Epithelial cell of alveolus of lung (primary cell): ENCODE measurements at places on chromosomes 12 and 14. TPM values are rescaled to one million over a fixed set of nuclear protein-coding genes. Genes with fewer than 3 reads are reported as not detected.

The POTEG gene
- not detected in 2 replicates for total RNA-seq

The ERBB3 gene
- total RNA-seq: 0.64 and 1.8 TPM in 2 replicates

The FGF23 gene
- total RNA-seq: not detected in 2 replicates

The TDG gene
- total RNA-seq: 14.2 and 19.6 TPM in 2 replicates

The FOXG1 gene
- total RNA-seq: under 0.01 TPM in 1 of 2 replicates, not detected in the other

The SSTR1 gene
- total RNA-seq: 0.26 and 0.72 TPM in 2 replicates

The NRIP2 gene
- 1.0 TPM in 1 of 2 replicates, not detected in the other for total RNA-seq

The LMBR1L gene
- 31.7 and 38.4 TPM in 2 replicates for total RNA-seq

The PLCZ1 gene
- total RNA-seq: not detected in 2 replicates

The SYT10 gene
- total RNA-seq: not detected in 2 replicates

The GNB3 gene
- total RNA-seq: 0.39 and 0.48 TPM in 2 replicates

The CDH24 gene
- 5.8 and 12.5 TPM in 2 replicates for total RNA-seq

The BIN2 gene
- total RNA-seq: not detected in 2 replicates

The TMEM229B gene
- not detected in 2 replicates for total RNA-seq

The CD9 gene
- 37.0 and 144 TPM in 2 replicates for total RNA-seq

The TCL1A gene
- total RNA-seq: not detected in 2 replicates
